ENCODE measurements at places on chromosomes 5 and 9.
A peak's percentile ranks its signal among the peaks of the same experiment; 100 is the strongest.

DNA sequence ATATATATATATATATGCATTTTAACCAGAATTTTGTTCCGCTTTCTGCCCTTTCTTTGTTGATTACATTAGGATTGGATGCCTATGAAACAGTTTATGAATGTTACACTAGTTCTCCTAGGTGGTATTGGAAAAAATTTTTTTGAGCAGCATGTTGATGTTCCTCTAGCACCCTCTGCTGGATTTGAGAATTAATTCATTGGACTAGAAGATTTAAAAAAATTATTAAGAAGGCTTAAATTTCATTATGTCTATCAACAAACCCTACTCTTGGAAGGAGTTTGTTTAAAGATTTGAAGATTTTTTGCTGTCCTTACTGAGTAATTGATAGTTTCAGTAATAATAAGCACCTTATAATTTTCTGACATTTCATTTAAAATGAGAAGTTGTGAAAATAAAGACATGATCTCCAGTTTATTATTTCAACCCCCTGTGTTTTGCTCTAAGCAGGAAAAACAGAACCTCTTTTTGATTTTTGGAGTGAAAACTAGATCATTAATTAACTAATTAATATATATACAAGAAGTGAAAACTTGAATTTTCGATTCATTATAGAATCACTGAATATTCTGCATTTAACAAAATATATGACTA is 89.6 kb downstream of the CCDC171 start:
- peak; percentile 31 for DNase-seq

GRCh38 chr9:121447321-121447834 is 52.3 kb downstream of the GGTA1 start:
- DNase-seq: no peak

GRCh38 chr5:127409921-127410675 is 107.3 kb upstream of the PRRC1 start:
- no peak for DNase-seq

- no peak for DNase-seq
Observed at GRCh38 chr5:126686451-126687126, 85.8 kb downstream of the PHAX start.

- no peak for DNase-seq
Observed at GRCh38 chr5:14557203-14557770, 24.3 kb upstream of the OTULINL start.

GRCh38 chr9:130627051-130627450 is 37.3 kb upstream of the PRDM12 start:
- no peak for DNase-seq

DNA sequence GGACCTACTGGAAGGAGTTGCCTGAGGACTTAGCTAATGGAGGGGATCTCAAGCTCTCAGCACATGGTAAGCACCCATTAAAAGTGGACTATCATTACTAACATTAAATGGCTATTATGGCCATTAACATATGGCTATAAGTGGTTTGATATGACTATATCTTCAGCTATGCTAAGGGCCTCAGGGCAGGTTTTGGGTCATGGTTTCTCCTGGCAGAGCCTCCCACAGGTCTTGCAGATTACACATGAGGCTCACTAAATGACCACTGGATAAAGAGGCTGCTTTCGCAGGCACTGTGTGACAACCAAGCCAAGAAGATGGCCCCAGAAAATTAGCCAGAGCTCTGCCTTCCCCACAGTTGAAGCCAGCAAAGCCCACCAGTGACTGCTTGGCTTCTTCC is 15.4 kb downstream of the CCNJL start:
- no peak for DNase-seq

- DNase-seq: no peak
Observed at GRCh38 chr9:133253268-133253667, 21.7 kb downstream of the ABO start.

DNA sequence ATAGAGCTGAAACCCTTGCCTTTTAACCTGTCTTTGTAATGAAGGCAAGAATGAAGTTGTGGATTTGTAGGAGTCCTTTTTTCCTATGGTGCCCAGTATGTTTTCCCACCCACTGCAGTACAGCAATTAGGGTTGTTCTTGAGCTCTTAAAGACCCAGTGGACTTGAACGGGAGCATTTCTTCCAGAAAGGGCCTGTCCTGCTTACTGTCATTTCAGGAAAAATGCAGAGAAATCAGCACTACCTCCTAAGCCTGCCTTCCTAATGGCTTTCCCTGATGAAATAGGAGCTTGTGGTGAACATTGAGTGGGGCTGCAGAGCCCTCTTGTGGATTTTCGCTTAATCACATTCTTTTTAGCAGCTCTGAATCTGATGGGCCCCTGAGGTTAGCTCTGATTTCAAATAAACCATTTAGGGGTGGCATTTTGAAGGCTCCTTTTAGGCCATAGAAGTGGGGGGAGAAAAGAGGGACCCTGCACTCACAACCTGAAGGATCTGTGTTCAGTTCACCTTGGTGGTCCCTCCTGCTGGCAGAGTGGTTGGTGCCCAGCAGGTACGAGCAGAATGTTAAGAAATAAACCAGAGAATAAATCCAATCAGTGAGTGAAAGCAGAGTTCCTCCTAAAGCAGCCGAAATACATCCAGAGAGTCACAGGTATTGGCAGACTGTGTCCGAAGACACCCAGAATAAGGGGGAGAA is 188.0 kb upstream of the KLF9 start:
- DNase-seq: peak; percentile 87

GRCh38 chr5:38751103-38751502 is 94.7 kb upstream of the OSMR start:
- DNase-seq: no peak

- DNase-seq: peak; percentile 61
Observed at GRCh38 chr9:131046581-131047202, 37.7 kb downstream of the LAMC3 start.

- no peak for DNase-seq
Observed at GRCh38 chr9:93204470-93205043, 20.6 kb downstream of the WNK2 start.

DNA sequence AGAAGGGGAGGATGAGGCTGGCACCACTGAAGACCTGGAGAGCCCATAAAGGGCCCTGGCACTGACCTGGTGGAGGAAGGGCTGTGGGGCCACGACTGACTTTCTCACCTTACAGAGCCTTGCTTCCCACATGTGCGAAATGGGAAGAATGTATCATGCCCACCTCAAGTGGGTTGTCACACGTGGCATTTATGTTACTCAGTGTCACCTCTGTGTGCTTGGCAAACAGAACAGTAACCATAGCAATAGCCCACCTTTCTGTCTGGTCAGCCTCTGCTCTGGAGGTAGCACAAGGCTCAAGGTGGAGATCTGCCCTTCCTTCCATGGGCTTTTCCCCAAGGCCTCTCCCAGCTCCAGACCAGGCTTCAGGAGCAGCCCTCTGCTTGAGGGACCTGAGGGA is 16.7 kb downstream of the TCF7 start:
- DNase-seq: no peak

DNA sequence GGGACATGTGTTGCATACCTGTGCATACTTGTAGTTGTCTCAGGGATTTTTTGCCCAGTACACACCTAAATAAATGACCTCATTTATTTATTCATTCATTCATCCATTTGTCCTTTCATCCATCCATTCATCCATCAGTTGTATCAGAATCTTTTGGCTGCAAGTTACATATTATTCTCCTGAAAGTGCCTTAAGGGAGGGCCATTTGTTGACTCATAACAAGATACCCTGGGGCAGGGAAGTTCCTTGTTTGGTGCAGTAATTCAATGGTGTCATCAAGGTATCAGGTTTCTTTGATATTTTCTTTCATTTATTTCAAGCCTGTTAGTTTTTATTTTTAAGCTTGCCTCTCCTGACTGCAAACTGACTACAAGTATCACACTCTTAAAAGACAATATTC is 597.9 kb upstream of the TLE4 start:
- peak; percentile 60 for DNase-seq

GRCh38 chr5:134249469-134250379 is 23.9 kb upstream of the PPP2CA start:
- no peak for DNase-seq

GRCh38 chr9:36765077-36765390 is 192.3 kb downstream of the MELK start:
- DNase-seq: no peak

GRCh38 chr5:14025569-14026286 is 81.2 kb upstream of the DNAH5 start:
- DNase-seq: no peak

DNA sequence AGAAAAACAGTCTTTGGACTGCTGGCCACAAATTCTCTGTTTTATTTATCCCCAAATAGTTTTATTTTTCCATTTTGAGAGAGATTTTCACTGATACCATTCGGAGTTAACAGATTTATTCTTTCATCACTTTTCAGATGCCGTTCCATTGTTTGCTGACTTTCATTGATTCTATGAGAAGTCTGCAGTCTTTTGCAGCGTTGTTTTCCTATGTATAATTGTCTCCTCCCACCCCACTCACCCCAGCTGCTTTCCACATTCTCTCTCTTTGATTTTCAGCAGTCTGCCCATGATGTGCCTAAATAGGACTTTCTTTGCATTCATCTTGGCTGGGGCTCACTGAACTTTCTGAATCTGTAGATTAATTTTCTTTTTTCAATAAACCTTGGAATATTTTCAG is 107.6 kb downstream of the C9orf50 start:
- DNase-seq: no peak

- DNase-seq: no peak
Observed at GRCh38 chr9:85142968-85143367, 473.4 kb downstream of the NTRK2 start.

- no peak for DNase-seq
Observed at GRCh38 chr9:37172557-37172956, 52.2 kb downstream of the ZCCHC7 start.

DNA sequence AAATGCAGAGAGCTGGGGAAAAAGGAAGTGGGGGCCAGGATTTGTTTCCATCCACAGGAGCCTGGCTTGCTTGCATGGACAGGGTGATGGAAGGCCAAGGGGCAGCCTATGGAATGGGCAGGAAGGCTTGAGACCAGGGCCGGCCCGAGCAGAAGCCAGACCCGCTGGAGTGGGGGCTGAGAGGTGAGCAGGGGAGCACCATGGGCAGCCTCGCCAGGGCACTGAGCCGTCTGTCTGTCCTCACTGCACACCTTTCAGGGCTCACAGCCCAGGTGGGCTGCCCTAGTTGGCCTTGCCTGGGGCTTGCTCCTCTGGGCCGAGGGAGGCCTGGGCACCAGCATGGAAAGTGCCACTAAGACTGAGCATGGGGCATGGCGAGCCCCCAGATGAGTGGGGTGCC is 58.6 kb upstream of the CNOT6 start:
- DNase-seq: no peak

DNA sequence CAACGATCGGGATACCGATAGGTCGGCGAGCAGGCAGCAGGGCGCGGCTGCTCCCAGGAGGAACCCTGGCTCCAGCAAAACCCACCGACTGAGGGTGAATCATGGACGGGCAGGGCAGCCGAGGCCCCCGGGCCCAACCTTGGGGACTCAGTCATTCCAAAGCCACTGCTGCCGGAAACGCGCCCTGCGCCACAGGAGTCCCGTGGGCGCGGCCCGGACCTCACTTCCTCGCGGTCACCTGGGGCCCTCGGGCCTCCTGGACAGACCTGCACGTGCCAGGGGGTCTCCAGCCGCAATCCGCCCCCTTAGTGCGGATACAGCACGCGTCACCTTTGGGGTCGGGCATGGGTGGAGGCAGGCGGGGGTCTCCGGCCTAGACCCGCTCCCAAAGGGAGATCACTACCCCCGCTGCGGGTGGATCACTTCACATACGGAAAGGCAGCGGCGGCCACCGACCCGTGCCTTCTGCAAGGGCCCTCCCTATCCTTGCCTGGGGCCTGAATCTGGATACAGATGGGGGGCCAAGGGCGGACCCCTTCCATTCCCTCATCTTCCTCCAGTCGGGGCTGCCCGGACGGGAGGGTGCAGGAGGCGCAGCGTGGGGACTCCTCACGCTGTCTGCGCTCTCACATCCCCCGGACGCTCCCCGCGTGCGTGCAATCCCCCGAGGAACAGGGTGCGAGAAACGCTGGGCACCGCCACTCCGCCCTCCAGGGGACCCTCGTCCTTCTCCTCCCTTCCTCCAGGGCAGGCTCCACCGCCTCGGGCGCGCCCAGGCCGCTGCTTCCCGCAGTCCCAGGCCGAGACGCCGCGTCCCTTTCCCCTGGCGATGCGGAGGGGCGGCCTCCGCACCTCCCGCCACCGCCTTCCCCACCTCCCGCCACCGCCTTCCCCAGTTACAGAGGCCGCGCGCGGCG is 586 bp downstream of the TXN start:
- no peak for DNase-seq

DNA sequence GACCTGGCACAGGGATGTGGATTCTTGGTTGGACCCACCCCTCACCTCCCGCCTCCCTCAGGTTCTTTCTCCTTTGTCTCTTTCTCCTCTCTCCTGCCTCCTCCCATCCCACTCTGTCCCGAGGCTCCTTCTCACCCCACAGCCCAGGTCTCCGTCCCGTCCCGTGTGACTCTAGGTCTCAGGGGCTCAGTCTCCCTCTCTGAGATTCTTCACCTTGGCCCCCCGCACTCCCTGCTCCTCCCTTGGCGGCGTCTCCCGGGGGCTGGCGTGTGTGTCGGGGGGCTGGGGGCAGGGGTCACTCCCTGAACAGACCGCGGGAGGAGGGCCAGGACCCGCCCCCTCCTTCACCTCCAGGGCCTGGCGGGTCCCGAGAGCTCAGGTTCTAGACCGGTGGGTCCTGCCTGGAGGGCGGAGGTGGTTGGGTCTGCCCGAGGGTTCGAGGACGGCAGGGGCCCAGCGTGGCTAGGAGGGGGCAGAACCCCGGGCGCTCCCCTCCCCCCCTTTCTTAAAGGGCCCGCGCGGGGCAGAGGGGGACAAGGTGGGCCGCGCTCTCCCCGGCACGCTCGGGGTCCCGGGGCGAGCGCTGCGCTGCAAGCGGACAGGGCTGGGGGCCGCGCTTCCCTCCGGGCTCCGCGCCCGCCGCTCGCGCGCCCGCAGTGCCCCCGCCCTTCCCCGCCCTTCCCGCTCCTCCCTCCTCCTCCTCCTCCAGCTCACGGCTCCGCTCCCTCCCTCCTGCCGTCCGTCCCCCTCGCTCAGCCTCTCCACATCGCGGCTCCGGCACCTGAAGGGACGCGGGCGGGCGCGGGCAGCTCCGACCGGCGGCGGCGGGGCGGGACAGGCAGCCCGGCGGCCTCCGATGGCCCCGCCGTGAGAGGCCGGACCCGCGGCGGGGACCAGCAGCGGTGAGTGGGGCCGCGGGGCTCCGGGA is at the start of gene PSD2:
Gene PSD2, plus strand, starts transcription at position 735 of the 928 bp plus-strand sequence. CDS start 13,633 bp downstream, outside the sequence.
- DNase-seq: peak; percentile 48

- peak; percentile 41 for DNase-seq
Observed at GRCh38 chr9:135602789-135603481, 36.4 kb downstream of the GLT6D1 start.

- no peak for DNase-seq
Observed at GRCh38 chr9:129669946-129670345, 4.5 kb downstream of the PRRX2 start.

GRCh38 chr5:90866333-90866732 is 307.7 kb downstream of the ADGRV1 start:
- DNase-seq: peak; percentile 8
